Activated CD4-positive, alpha-beta T cell treated with anti-CD3 and anti-CD28 coated beads for 36 hours (primary cell): ENCODE measurements at places on chromosomes 6 and 20. TPM values are rescaled to one million over a fixed set of nuclear protein-coding genes. Genes with fewer than 3 reads are reported as not detected.

Gene MYBL2
- 99.8 TPM for total RNA-seq

Gene HNF4A
- total RNA-seq = not detected

Gene ESR1
- total RNA-seq = 0.04 TPM

Gene DNMT3B
- total RNA-seq = 1.6 TPM

Gene ABHD16B
- total RNA-seq = 0.16 TPM

Gene KCNK16
- total RNA-seq = not detected

Gene THBS2
- total RNA-seq = not detected

Gene TUBE1
- 44.4 TPM for total RNA-seq

Gene MAS1
- total RNA-seq = not detected

- no peak for DNase-seq
Measured at GRCh38 chr20:25033265-25033923, 24.5 kb downstream of the ACSS1 start.

- no peak for DNase-seq
Measured at GRCh38 chr6:109892451-109893435, 85.4 kb upstream of the GPR6 start.

- no peak for DNase-seq
Measured at GRCh38 chr6:110319843-110320242, 38.3 kb downstream of the METTL24 start.

- DNase-seq = no peak
Measured at GRCh38 chr6:40535110-40535818, 51.9 kb downstream of the LRFN2 start.

DNA sequence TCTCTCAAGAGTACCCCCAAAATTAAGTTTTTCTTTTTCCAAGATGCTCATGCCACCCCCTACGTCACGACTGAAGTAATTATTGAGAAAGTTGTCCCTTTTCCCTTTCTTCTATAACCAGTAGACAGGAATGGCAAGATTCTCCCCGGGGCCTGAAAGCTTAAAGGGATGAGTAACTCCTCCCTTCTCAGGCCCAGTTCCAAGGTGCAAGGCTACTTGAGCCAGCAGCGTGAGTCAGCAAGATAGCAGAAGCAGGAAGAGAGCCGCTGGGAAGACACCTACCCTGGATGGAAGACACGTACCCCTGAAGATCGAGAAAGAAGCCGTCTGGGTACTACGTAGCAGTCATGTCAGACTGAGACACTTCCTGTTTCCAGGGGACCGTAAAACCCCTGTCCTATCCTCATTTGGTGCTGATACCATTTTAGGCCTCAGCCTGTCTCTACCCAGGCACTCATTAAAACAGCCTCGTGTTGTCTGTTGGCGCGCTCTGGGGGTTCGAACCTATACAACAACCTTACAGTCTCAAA is 241.0 kb downstream of the ADGRG6 start:
- no peak for DNase-seq

- no peak for DNase-seq
Measured at GRCh38 chr20:15045246-15045645, 707.8 kb upstream of the FLRT3 start.

GRCh38 chr20:57315083-57315975 is 14.3 kb upstream of the SPO11 start:
- no peak for DNase-seq

DNA sequence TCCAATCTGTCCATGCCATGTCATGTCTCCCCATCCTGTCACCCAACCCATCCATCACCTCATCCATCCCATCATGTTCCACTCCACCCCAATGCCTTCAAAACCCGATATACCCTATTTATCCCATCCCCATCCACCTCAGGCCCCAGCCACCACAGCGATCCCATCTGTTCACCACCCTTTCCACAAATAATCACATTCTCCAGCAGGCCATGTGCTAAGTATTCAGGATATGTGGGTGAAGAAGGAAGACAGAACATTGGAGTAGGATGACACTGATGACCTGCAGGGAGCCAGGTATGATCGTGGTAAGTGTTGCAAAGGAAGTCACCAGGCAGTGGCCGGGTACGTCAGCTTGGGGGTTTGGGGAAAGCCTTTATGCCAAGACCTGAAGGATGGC is 48.8 kb downstream of the NPEPL1 start:
- DNase-seq = no peak
